ENCODE measurements at places on chromosomes 1 and 21.
A peak's percentile ranks its signal among the peaks of the same experiment; 100 is the strongest.

GRCh38 chr1:210750468-210750867 is 383.5 kb downstream of the KCNH1 start:
- no peak for DNase-seq

DNA sequence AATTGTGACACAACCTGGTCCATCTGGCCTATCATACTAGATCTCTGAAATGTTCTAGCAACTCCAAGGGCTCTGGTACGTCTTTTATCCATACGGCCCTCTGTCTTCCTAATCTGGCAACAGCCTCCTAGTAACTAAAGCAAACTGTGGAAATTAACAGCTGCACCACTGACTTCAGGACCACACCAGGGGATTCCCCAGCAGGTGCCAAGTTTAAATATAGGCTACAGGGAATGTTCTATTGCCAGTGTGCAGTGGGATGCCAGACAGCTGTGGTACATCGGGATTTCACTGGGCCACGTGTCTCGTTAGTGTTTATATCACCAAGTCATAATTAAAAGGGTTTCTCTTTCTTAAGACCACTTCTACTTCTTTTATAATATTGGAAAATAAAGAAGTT is 94.3 kb downstream of the RGS2 start:
- no peak for DNase-seq

- DNase-seq: no peak
These were observed 24.4 kb downstream of the LHX4 start for GRCh38 chr1:180254496-180254819.

DNA sequence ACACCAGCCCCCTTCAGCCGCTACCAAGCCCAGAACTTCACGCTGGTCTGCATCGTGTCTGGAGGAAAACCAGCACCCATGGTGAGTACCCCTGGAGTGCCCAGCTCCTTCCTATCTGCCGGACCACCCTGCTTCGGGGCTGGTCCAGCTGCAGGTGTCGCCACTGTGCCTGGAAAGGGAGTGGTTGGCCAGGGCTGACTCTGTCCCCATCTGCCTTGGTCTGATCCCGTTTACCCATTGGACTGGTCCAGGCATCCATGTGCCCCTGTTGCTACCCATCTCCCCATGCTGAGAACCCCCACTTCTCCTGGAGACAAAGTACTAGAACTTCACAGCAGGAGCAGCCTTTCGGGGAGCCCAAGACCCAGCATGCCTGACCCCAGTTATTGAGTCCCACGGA is 118.6 kb upstream of the KLHDC7A start:
- no peak for DNase-seq

- peak; percentile 68 for DNase-seq
These were observed 464 bp downstream of the ACBD6 start for GRCh38 chr1:180501865-180502360.

DNA sequence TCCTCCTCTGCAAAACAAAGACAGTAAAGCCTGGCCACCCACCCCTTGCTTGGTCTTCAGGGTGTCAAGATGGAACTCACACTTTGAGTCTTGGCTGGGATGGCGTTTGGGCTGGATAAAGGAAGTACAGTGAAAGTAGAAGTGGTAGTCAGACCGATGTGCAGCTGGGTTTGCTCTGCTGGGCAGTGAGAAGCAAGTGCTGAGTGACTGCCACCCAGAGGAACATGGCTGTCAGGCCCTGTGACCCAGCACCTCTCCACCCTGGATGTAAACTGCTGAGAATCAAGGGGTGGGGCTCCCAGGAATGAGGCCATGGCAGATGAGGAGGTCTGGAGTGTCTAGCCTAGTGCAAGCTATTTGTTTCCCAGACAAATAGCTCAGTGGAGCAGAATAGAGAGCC is 51.2 kb downstream of the POFUT2 start:
- no peak for DNase-seq

DNA sequence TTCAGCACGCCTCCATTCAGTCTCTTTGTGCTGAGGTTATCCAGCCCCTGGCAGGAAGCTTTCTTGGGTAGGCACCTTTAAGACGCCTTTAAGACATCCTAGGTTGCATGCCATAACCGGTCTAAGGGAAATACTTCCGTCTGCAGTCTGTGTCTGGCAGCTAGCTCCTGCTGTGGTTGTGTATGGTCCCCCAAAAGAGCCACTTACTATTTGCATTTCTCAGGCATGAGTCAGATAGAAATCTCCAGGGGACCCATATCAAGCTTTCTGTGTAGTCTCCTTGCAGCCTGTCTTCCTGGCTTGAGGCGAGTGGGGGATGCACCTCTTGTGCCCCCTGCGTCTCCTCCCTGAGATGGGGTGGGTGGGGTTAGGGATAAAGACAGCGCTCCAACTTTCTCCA is 10.0 kb upstream of the RYR2 start:
- DNase-seq: no peak

DNA sequence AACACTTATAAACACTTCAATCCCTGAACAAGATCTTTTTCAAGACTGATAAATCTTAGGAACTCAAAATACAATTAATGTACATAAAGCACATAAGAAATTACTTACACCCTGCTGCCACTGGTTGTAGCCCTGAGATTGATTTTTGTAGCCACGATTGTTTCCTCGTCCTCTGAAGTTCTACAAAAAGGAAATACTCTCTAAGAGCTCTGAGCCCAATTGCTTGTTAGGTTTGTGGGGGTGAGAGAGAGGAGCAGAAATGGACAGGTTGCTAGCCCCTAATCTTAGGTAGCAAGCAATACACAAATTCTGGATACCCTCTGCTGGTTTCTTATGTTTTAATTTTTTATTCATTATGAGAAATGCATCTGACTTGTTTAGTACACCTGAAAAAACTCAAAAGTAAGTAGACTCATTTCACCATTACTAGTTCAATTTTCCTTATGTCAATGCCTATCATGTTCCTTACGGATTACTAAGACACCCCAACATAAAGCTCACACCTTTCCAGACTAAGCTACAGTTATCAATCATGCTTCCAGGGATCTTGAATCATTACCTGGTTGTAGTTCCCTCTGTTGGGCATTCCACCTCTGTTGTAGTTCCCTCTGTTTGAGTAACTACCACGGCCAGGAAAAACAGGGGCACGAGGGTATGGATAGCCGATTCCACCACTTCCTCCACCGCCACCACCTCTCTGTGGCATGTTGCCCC is 9.3 kb downstream of the HNRNPU start:
- no peak for DNase-seq

DNA sequence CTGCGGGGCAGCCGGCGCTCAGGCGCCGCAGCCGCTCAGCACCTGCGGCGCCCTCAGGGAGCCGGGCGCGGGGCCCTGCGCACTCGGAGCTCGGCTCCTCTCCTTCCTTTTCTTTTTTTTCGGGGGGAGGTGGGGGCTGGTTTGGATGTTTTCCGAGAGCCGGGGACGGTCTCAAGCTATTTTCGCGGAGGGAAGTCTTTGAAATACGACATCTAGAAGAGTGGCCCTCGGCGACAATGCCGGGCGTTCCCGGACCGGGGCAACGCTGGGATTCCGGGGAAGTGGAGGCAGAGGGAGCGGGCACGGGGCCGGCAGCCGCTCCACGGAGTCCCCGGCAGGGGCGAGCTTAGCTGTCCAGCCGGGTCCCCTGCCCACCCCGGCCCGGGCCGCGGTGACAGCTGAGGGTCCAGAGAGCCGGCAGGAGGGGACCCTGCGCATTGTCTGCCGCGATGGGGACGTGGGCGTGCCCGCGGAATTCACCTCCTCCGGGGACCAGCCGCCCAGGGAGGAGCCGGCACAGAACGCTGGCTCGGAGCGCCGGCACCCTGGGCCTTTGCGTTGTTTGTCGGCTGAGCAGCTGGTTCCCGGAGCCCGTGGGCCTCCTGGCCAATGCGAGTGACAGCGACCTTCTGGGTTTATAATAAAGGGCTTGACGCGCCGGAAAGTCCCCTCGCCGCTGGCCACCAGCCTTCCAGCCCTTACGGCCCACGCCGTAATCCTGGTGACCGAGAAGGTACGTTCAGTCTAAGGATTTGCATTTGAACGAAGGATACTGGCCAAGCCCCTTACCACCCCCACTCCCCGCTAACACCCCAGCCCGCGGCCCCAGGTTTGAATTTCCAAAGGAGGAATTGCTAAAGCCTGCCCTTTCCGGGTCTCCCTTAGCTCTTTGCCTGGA is 582 bp downstream of the SLC37A1 start:
- DNase-seq: peak; percentile 43

GRCh38 chr1:62175568-62176179 is 19.0 kb upstream of the L1TD1 start:
- peak; percentile 60 for DNase-seq

- DNase-seq: no peak
These were observed 32.7 kb downstream of the ERI3 start for GRCh38 chr1:44322367-44322766.

DNA sequence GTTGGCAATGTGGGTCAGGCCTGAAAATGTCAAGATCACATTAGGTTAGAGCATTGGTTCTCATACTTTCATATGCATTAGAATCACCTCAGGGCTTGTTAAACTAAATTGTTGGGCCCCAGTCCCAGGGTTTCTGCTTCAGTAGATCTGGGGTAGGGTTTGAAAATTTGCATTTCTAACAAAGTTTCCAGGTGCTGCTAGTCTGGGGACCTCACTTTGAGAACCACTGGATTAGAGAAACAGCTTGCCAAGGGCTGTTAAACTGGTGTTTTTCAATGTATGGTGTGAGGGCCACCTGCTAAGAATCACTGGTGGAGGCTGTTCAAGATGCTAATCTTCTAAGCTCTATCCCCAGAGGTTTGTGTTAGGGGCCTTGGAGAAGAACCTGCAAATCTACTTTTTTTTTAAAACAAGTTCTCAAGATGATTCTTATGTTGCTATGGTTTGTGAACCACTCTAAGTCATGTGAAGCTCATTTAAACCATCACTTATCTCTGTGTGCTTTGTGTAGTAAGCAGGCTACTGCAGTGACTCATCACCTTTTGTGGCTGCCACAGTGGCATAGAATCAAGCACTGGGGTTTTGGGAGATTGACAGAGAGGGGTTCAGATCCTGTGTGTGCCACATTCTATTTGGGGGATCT is 152.2 kb downstream of the S1PR1 start:
- no peak for DNase-seq

- no peak for DNase-seq
These were observed 19.1 kb downstream of the RUNX3 start for GRCh38 chr1:24910751-24911650.

GRCh38 chr1:175742790-175743459 is 470 bp downstream of the TNR start:
- peak; percentile 43 for DNase-seq

GRCh38 chr1:173205146-173206051 is 1.7 kb downstream of the TNFSF4 start:
- peak; percentile 48 for DNase-seq

- no peak for DNase-seq
These were observed 1.9 kb downstream of the CHIT1 start for GRCh38 chr1:203227371-203228083.

DNA sequence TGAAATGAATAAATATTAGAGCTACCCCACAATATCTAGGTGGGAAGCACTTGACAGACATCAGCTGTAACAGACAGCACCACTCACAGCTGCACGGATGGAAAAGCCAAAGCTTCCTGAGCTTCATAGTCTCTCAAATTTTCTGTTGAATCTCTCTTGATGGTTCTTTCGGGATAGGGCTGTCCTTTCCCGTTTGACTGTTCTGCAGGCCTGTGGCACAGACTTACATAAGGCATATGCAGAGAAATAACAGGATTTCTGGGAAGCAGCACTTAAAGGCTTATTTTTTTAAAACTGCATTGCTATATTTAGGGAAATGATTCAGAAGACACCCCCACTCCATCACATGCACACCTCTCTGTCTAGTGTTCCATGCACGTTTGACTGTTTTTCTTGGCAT is 77.5 kb downstream of the ZNF648 start:
- no peak for DNase-seq

GRCh38 chr1:31932491-31933316 is 5.5 kb downstream of the PTP4A2 start:
- peak; percentile 57 for DNase-seq

DNA sequence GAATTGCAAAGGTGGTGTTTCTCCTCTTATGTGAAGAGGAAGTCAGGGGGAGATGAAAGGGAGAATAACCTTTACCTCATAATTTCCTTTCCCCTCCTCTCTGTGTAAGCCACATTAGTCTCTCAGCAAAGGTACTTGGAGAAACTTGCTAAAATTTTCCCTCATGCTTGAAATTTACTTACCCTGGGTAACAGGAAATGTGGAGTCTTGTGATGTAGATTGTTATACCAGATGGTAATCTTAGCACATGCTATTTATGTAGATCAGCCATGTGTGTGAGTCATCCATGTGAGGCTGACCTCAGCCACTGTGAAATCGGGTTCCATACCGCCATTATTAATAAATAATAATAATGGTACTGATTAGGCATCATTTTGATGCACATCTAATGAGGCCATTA is 128.4 kb downstream of the TGFB2 start:
- no peak for DNase-seq

DNA sequence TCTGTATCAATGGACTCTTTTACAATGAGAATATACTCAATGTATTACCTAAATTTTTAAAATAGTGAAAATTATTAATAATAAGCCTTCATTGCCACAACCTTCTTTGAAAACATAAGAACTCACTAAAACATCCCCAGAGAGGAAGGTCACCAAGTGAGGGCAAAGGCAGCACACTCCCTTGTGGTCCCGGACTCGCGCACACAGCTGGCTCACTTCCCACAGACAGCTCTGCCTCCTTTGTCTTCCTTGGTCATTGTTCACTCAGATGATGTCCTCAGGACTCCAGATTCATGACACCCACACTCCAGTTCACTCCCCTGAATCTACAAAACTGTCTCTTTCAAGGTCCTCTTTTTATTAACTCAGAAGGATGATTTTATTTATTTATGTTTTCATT is 19.2 kb upstream of the UBR4 start:
- DNase-seq: no peak

- DNase-seq: no peak
These were observed 17.2 kb upstream of the ATP1A4 start for GRCh38 chr1:160133990-160134770.

DNA sequence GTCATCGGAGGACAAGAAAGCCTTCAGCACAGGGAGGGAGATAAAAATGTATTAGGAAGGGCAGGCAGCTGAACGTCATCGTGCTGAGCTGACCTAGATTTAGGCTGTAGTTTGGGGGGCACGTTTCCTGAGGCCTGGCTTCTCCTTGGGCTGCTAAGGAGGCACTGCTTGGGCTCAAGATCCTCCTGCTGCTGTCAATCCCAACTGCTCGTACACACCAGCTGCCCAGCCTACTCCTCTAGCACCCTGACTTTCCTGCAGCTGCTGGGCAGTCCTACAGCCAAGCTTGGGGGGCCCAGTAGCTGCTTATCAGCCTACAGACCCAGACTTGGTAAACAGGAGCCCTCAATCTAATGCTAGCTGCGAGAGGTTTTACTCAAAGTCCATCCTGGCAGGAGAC is 6.2 kb downstream of the TMEM35B start:
- DNase-seq: no peak

GRCh38 chr1:30378991-30379581 is 344.3 kb downstream of the MATN1 start:
- peak; percentile 30 for DNase-seq
